ENCODE measurements at places on chromosomes 4 and X.

- peak; percentile 62 for DNase-seq
Measured at GRCh38 chr4:105474099-105474518, 247 bp upstream of the PPA2 start.

- DNase-seq = no peak
Measured at GRCh38 chr4:72319601-72320021, 249.4 kb downstream of the ADAMTS3 start.

DNA sequence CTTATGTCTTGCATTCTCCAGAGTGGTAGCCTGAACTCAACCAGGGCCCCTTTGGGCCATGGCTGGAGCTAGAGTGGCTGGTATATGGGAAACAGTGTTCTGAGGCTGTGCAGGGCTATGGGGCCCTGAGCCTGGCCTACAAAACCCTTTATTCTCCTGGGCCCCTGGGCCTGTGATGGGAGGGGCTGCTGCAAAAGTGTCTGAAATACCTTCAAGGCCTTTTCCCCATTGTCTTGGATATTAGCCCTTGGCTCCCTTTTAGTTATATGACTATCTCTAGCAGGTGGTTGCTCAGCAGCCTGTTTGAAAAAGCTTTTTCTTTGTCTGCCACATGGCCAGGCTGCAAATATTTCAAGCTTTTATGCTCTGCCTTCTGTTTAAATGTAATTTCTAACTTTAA is 22.5 kb downstream of the APOOL start:
- DNase-seq = no peak

GRCh38 chrX:12947545-12948235 is 27.2 kb upstream of the TMSB4X start:
- DNase-seq = no peak

DNA sequence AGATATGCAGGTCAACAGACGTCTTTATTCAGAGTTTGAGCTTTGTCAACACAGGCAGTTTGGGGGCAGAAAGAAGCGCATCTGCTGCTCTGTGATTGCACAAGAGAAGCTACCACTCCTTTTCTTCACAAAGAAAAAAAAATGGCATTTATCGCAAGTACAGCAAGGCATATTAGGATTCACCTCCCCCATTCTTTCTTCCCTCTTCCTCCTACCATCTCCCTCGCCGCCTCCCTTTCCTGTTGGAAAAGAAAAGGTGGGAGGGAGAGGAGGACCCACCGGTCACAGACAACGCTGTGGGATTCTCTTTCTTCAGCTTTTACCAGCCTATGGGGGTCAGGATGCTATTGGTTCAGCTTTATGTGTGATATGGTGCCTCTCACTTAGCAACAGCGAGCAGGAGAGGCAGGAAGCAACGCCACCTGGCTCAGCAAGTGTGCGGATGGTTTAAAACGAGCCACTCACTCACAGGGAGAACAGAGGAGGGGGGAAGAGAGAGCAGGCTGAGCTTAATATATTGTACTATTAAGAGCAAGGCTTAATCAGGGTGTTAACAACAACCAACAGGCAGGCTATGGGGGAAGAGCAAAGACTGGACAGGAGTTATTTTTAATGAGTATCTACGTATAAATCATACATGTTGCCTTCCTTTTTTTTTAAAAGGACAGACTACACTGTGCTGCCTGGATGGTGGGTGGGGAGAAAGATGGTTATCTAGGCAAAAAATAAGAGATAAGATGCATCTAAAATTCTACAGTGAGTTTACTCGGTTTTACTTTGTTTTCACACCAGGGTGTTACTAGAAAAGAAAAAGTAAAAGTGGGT is 104.7 kb downstream of the MAML3 start:
- no peak for DNase-seq

GRCh38 chrX:124338733-124339514 is 6.5 kb downstream of the TEX13D start:
- DNase-seq = no peak

- DNase-seq = no peak
Measured at GRCh38 chrX:11663875-11664210, 1.9 kb downstream of the ARHGAP6 start.

DNA sequence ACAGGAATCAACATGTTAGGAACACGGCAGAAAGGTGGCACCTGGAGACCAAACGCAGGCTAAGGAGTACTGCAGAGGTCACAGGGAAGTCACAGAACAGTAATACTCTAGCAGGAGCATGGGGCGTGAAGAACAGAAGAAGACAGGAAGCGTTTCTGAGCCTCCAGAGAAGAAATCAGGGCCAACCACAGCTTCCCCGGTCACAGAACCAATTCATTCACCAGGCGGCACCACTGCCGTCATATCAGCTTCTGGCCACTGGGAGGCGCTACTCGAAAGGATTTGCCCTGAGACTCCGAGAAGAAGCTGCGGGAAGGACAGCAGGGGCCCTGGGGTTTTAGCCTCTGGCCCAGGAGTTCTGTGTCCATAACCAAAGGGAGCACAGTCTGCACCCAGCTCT is 78.0 kb upstream of the DRD5 start:
- no peak for DNase-seq

DNA sequence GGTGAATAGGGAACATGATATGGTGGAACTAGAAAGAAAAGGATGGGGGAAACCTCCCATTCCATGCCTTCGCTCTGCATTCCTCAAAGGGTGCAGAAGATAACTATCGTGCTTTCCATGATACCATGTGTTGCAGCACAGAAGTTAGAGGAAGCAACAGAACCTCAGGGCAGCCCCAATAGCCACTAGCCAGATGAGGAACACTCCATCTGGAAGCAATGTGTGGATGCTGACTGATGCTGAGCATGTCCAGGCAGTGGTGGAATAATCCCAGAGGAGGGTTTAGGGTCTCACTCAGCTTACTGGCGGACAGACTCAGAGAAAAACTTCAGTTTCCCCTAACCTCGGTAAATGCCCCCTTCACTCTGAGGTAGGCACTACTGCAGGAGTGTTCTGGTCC is 7.5 kb downstream of the SMIM10 start:
- DNase-seq = no peak

DNA sequence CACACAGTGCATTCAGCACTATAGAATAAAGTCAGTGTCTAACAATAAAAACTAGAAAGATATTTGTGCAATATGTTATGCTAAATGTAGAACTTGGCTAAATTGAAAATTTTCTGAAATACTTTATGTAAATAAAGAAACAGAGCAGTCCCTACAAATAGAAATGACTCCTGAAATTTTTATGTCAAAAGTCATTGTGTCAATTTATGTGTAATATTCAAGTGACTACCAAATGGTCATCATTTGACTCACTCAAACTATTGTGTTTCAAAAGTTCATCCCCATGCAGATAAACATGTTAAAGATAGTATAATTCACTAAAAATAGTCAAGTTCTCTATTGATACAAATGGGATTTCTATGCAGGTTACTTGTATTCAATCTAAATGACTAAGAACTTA is 17.9 kb downstream of the LRBA start:
- DNase-seq = no peak

DNA sequence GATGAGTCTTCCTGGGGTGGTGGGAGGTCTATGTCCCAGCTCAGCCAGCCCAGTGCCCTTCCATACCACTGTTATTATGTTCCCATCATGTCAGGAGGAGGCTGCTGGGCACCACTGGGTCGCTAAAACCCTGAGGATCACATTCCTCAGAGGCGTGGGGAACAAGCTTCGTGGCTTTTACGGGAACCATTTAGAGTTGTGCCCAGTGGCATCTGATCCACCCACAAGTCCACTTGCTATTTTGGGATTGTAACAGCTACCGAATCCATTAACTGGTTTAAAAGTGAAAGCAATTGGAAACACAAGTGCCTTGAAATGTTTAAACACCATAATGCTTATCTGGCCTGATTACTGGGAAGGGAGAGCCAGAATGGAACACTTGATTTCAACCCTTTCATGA is 13.1 kb upstream of the CCKAR start:
- no peak for DNase-seq

DNA sequence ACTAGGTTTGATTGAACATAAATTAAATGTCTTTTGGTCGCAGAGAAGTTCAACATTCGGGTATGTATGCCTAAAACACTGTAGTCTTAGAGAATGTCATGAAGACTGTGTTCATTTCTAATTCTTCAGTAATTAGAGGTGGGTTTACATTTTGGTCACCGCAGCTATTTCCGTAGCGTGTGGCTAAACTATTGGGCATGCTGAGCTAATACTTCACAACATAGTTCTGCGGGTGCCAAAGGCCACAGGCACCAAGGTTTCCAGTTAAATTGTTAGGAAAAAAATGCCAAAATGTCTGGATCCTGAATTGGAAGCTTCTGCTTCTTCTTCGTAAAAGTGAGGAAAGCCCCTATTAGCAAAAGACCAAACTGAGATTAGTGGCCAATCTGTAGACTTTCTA is 25.1 kb downstream of the SMIM31 start:
- no peak for DNase-seq

DNA sequence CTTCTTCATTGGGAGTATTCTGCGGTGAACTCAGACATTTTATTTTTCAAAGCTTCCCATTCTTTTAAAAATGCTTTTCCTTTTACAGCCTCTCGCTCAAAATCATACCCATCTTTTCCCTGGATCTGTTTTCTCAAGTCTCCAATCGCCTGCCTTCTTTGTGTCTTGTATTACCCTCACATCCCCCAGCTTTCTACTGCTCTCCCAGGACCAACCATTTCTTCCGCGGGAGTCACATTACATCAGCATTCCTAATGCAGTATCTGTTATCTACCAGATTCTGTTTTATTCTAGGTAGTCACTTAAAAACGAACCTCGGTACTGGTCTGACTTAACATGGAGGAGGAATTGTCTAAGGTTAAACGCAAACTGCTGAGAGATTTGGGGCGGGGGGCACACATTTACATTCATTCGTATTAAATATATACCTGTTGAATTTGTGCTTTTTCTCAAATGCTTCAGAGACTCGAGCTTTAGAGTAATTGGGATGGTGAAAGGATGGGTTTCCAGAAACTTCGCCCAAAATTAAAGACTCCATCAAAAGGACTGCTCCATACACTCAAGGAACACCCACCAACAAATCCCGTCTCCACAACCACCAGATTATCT is 493 bp upstream of the UCHL1 start:
- no peak for DNase-seq

Data from stimulated activated CD8-positive, alpha-beta memory T cell treated with anti-CD3 and anti-CD28 coated beads, Interleukin-7, amount 100 ng/mL, for 1 hour (primary cell).